ENCODE measurements at places on chromosomes 5 and 9.

DNA sequence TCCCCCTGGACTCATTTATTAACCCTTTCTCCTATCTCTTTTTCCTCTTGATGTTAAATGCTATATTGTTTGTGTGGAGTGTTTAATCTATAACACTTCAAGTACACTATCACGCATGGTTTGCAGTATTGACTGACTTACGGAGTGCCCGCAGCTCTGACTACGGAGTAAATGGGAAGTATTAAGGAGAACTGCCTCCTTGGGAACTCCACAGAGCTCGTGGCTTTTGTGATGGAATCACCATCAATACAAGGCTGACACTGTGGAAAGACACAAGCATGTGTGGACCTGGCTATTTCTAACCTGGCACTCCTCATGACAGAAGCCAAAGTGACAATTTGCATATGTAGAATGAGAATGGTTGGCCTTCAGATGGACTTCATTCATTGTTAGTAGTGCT is 66.2 kb downstream of the SFXN1 start:
- no peak for DNase-seq

GRCh38 chr5:145500710-145501109 is 334.4 kb downstream of the PRELID2 start:
- DNase-seq = no peak

GRCh38 chr5:166571668-166572067 is 1719.8 kb upstream of the WWC1 start:
- DNase-seq = no peak

DNA sequence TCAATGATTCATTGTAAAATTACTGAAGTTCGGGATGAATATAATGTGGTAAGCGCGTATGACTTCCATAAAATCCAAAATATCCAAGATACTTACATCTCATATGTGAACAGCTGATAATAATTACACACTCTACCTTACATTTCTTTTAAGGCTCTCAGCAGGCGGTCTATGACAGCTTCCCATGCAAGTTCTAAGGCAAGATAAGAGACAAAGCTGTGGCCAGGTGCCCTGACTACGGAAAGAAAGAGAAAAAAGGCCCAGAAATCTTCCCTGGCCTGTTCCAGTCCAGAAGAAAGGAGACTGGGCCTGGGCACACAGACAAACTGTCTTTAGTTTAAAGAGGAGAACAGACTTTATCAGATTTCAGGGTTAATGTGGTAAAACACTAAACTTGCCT is 69.1 kb downstream of the ARSB start:
- no peak for DNase-seq

DNA sequence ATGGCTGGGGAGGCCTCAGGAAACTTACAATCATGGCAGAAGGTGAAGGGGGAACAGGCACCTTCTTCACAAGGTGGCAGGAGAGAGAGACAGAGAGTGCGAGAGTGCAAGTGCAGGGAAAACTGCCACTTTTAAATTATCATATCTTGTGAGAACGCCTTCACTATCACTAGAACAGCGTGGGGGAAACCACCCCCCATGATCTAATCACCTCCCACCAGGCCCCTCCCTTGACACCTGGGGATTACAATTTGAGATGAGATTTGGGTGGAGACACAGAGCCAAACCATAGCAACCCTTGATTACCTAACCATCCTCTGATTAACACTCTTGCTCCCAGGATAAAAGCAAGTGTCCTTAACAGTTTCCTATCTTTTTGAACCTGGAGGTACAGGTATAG is 21.1 kb downstream of the ADAMTS19 start:
- DNase-seq = no peak

DNA sequence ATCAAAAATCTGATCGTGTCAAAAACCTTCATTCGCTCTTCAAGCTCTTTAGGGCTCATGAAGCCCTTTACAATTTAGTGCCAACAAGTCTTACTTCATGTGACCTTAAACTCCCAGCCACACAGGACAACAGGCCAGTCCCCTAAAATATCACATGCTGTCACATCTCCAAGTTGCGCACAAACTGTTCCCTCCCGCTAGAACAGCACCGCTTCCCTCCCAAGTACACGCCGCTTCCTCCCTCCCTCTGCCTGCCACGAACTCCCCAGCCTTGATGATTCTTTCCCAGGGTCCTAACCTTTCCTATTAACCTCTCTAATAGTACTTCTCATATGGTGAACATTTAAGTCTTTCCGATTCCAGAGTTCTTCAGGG is 91.2 kb downstream of the TLE1 start:
- DNase-seq = no peak

GRCh38 chr9:31347082-31347617 is 1037.3 kb upstream of the ACO1 start:
- DNase-seq = peak; percentile 59

- no peak for DNase-seq
Observed at GRCh38 chr9:92474587-92474986, 7.7 kb downstream of the ASPN start.

GRCh38 chr9:108099854-108100253 is 610.3 kb upstream of the KLF4 start:
- DNase-seq = no peak

DNA sequence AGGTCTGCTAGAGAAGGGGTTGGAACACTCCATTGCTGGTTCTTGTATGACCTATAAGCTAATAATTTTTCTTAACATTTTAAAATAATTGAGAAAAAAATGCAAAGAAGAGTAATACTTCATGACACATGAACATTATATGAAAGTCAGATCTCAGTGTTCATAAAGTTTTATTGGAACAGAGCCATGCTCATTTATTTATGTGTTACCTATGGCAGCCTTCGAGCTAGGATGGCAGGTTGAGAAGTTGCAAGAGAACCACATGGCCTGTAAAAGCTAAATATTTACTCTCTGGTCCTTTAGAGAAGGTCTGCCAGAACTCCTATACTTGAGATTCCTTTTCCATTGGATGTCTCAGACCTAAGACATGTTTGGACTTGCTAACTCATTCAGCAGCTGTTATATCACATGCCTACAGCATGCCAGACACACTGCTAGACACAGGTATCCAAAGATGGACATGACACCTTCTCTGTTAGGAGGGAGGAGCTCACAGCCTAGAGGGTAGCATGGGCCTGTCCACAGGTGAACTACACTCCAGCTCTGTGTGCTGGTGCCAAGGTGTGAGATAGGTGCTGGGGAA is 304.3 kb downstream of the ARHGAP26 start:
- no peak for DNase-seq

DNA sequence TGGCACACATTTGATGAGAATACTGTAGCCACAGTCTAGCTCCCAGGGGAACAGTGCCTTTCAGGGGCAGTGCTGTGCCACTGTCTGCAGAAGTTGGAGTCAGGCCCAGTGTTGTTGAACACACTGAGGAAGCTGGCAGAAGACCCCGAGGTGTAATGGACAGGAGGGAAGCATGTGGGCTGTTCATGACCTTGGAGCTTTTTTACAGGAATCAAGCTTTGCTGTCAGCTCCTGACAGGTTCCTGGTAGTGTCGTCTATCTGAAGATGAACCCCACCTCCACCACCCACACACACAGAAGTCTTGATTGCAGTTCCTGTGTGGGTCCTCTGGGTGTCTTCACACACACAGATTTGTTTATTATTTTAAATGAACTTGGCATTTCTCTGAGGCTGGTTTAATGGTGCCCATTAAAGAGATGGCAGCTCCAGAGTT is 40.3 kb upstream of the TNFAIP8 start:
- peak; percentile 57 for DNase-seq

DNA sequence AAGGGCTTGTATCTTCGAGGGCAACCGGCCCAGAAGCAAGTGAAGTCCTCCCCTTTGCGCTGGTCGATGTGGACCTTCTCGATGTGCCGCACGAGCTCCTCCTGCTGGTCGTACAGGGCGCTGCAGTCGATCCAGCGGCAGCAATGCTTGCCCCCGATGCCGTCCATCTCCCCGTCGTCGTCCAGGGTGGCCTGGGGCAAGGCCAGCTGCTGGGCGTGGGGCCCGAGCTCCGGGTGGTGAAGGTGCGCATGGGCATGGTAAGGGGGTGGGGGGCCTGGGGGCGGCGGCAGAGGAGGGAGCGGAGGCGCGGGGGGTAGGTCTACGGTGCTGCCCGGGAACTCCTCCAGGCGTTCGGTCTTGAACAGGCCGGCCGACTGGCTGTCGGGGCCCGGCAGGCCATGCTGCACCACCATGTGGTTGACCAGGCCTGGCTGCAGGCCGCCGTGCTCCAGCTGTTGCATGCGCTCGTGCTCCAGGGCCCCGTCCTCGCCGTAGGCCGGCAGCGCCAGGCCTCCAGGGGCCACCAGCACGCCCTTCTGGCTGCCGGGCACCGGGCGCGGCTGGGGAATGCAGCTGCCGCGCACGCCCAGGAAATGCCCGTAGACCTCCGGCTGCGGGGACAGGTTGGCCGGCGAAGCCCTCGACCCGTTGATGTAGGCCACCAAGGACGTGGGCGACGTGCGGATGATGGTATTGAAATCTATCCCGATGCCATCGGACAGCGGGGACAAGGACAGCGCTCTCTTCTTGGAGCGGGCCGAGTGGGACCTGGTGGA is 181.8 kb downstream of the GLIS3 start:
- peak; percentile 16 for DNase-seq

GRCh38 chr9:95507464-95508241 is 9.1 kb downstream of the PTCH1 start:
- peak; percentile 71 for DNase-seq

DNA sequence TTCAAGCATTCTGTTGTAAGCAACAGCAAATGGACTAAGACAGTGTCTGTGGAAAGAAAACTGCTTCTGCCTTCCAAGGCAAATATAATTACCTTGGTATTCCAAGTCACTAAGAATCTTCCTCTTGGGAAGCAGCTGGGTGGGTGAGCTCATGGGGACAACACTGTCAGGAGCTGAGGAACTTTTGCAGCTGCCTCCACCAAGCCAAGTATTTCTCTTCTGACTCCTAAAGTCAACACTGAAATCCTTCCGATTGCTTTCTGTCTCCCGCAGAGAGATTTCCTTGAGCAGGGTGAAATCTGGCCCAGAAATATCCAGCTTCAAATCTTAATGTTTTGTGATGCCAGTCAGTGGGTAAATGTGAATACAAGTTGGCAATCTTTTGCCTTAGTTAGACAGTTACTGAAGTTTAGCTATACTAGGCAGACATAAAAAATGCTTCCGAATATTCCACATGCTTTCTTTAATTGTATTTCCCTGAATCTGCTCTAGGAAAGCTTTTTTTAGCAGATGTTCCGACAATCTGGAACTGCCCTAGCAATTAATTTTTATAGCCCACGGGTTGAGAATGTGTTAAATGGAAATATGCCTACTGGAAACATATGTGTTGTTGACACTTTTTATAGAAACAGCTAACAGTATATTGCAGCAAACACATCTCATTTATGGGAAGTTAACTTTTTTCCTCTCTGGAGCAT is 369.9 kb upstream of the DAB2 start:
- DNase-seq = no peak

DNA sequence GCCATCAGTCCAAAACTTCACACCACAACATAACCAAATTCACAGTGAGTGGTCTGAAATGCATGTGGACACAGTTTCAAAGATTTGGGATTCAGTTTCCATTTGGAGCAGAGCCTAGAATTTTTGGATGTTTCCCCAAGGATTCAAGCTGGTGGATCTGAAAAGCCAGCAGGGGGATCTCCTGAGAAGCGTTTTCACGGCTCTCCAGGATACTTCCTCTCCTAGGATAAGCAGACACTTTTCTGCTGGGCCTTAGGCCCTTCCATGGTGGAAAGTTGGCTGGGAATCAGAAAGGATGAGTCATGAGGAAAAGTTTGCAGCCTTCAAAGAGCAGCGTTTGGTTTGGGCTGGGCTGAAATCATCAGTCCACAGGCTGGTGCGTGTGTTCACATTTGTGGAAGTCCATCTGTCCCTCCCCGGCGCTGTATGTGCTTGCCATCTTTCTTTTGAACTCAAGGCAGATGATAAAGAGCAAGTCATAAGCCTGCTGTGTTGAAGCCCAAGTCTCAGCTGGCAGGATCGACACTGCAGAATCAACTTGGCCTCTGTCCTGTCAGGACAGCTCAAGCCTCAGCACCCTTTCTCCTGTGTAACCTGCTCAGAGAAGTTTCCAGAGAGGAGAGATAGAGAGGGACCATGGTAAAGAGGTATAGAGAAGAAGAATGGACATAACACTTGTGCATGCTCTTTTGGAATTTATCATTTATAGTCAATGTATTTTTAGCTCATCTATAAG is 152.6 kb upstream of the MSX2 start:
- DNase-seq = no peak

DNA sequence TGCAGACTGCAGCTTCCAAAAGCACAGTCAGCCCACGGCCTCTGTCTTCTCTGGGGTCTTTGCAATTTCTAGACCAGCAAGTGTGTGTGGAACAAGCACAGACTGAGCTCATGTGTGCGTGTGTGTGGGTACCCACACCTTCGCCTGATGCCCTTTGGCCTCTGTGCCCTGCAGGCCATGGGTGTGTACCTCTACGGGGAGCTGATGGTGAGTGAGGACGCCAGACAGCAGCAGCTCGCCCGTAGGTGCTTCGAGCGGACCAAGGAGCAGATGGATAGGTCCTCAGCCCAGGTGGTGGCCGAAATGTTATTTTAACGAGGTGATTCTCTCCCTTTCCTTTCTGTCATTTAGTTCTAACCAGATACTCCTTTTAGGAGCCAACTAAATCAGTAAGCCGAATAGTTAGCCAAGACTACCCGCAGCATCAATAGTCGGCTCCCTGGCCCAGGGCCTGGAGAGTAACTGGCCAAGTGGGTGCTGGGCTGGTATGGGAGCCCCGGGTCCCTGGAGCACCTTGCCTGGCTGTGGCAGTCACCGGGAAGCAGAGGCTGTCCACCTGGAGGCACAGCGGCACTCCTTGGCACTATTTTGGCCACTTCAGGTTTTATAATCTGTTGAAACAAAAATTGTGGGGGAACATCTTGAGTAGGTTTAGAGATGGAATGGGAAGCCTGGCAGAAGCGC is 235.0 kb downstream of the FANCC start:
- no peak for DNase-seq

- DNase-seq = no peak
Observed at GRCh38 chr5:33398501-33398900, 42.3 kb upstream of the TARS1 start.

GRCh38 chr5:23755906-23756305 is 248.5 kb downstream of the PRDM9 start:
- DNase-seq = no peak

- DNase-seq = no peak
Observed at GRCh38 chr9:135574331-135574730, 12.8 kb downstream of the PAEP start.

DNA sequence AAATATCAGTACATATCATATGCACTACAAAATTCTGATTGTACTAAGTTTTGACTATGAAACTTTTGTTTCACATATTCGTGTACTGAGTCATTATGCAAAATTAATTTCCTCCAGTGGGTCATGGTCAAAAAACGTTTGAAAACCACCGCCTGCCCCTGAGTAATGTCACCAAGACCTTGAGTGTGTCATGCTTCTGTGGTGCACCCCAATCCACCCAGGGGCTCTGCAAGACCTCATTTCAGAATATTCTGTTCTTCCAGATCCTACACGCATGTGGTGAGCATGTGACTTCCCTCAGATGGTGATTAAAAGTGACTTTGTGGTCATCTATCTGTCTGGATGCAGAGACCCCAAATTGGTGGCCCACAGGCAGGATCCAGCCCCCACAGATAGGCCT is 31.0 kb downstream of the ABLIM3 start:
- no peak for DNase-seq

GRCh38 chr9:20040991-20041696 is 252.3 kb upstream of the SLC24A2 start:
- DNase-seq = no peak
